H9 (cell line): ENCODE measurements at places on chromosomes 1 and 21.

DNA sequence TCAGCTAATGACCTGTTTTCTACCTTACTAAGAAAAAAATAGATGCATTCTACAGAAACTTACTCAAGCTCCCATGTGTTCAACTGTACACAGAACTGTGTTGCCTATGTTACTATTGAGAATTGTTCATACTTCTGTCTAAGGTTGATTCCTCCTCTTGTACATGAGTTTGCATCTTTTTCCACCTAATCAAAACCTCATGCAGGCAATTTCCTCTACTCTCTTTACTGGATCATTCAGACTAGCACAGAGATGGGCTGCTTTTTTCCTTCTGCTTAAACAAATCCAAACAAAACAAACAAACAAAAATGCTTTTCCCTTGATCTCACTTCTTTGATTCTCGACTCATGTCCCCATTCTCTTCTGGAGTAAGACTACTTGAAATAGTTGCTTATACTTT is 58.8 kb upstream of the PTGFR start:
- DNase-seq, result no peak

GRCh38 chr1:198700396-198700795 is 61.6 kb downstream of the PTPRC start:
- no peak for DNase-seq

DNA sequence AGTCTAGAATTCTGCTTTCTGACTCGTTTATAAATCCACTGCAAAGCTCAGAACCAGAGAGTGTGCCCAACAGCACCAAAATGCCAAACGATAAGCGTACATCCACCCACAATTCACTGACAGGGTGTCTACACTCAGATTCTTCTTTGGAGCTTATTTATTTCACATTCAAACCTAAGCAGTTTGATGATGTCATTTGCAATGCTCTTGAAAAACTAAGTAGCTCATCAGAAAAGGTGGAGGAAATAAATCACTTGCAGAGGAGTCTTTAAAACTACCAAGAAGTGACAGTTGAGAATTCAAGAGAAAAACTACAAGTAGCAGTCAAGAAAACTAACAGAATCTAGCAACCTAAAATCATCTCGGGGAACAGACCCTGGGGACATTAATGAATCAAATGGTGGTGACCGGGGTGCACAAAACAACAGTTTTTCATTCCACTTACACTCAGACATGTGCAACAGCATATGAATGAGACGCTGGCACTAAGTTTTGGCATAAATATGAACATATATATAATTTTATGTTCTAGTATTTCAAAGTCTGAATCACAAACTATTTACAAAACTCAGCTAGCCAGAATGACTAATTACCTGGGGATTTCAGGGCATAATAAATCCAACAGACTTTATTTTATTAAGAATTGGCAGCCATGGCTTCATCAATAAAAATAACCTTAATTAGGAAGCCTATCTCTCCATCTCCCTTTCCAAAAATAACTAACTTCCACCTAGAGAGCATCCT is 119.4 kb downstream of the SIPA1L2 start:
- no peak for DNase-seq

- DNase-seq, result no peak
These were observed 479.0 kb downstream of the DISC1 start for GRCh38 chr1:232105561-232105960.

DNA sequence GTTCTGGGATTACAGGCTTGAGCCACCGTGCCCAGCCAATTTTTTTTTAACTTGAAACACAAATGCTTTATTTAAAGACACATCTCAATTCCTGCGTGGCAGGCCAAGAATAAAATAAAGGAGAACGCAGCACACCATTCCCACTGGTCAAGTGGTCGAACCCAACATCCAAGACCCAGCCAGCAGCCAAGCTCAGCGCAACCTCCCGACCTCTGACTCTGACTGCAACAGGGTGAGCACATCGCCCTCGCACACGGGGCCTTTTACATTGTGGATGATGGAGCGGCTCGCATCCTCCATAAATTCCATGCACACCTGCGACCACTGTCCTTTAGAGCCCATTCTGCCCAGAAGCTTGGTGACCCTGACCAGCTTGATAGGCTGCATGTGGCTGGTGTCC is 5.5 kb upstream of the GUK1 start:
- no peak for DNase-seq

DNA sequence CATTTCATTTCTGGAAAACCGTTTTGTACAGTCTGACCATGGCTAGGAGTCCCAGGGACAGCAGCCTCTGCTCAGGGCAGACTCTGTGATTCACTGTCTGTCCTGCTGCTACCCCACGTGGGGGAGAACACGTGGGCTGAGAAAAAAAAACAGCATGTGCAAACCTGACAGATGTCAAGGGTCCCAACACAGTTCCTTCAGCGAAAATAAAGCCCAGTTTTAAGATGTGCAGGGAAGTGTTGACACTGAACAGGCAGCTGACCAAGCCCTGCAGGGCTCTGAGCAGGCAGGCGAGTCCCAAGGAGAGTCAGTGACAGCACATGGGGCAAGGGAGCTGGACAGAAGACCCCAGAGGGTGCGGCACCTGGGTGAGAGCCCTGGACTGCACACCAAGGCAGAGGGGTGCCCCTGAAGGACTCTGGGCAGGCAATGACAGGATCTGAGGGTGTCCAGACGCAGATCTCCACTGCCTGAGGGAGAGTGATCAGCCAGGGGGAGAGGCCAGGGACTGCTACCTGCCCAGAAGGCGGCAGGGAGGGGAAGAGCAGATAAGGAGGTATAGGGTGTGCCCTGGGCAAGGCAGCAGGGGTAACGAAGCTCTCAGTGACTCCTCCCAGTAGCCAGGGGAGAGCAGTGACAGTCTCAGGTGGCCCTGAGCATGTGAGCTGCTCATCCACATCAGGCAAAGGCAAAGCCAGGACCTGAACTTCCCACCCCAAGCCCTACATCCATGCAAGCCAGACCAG is 5.1 kb upstream of the SPATC1L start:
- DNase-seq, result peak; percentile 26

GRCh38 chr1:85818371-85818770 is 110.1 kb upstream of the ZNHIT6 start:
- no peak for DNase-seq

DNA sequence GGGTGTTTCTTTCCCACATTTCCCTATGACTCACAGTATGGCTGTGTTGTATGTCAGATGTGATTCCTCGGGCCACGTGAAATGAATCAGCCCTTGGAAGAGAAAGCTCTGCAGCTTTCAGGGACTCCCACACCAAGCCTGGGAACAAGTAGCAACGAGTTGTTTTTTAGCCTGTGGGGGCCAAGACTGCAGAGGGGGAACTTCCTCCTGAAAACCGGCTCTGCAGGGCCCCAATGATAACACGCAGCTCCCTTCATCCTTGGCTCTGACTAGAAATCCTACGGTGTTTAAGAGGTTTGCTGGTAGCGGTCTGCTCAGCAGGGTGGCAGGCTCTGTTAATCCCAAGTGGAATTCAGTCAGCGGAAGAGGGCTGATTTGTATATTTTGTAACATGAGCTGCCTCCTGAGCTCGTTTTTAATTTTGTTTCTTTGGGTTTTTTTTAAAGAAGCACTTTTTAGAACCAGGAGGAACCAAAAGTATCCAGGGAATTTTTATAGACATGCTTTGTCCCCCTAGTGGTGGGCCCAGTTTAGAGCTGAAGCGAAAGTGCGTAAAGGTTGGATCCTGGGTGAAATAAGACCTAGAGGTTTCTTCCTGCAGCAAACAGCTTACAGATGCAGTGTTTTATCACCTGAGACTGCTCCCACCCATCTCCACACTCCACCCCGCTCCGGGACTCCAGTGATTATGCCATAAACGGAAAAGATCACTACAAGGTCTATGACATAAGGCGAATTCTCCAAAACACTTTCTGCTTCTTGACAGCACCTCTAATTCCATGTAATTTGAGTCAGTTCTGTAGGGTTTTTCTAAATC is 48.8 kb downstream of the LAMC2 start:
- DNase-seq, result peak; percentile 70

DNA sequence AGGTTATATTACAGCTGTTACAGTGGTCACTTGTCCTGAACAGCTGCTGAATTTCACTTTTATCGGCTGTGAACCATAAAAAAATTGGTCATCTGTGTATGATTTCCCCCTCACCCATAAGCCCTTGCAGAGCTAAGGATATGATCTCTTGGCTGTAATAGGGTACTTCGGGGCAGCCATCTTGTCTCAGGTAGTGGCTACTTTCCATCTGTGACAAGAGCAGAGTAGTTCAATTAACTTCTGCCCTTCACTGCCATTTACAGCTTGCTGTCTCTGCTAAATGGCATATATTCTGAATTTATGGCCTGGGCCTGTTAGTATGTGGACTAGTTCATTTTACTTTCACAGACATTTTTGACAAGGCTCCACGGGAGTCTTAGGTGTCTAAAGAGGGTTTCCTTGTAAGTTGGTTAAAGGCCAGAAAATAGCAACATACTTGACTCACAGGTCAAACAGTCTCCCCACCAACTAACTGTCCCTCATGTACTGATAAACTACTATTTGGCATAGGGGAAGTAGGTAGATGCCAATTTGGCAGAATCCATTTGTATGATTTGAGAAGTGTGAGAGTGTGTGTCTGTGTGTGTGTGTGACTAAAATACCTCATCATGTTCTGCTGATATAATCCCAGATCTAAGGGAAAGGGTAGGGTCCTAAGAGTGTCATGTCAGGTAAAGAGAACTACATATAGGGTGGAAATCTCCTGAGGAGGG is 151.6 kb downstream of the KCTD3 start:
- DNase-seq, result no peak

- no peak for DNase-seq
These were observed 6.3 kb upstream of the KYAT3 start for GRCh38 chr1:88998716-88999115.

DNA sequence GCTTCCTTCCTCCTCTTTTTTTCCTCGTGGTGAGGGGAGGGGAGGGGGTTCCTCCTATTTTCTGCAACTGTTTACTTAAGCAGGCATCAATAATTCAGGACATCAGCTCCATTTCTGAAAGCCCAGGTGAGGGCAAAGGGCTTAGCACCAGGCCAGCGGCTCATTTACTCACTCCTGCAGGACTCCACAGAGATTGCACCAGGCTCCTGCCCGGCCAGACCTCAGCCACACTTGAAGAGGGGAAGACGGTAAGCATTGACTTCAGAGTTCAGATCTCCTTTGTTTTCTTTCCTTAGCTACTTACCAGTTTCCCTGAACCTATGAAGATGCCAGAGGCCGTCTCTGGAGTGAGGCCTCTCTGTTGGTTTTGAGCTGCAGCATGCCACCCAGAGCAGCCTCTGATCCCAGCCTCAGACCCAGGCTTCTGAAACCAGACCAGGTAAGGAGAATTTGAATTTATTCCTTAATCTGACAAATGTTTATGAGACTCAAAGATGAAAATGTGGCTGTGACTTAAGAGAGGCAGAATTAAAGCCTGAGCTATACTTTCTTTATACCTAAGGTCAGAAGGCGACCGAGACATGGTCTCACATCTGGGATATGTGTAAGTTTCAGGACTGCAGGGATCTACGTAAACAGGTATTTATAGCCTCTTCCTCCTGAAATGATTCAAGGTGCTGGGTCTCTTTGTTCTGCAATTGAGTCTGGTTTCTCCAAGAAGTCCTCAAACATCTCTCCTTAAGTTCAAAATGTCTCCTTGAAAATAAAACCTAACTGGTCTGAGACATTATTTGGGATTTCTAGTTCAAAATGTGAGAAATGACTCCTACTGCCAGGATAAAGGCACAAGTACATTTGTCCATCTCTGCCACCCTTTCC is 272.5 kb upstream of the RUNX1 start:
- DNase-seq, result no peak

- DNase-seq, result no peak
These were observed 138.2 kb downstream of the USH2A start for GRCh38 chr1:216285052-216285451.

DNA sequence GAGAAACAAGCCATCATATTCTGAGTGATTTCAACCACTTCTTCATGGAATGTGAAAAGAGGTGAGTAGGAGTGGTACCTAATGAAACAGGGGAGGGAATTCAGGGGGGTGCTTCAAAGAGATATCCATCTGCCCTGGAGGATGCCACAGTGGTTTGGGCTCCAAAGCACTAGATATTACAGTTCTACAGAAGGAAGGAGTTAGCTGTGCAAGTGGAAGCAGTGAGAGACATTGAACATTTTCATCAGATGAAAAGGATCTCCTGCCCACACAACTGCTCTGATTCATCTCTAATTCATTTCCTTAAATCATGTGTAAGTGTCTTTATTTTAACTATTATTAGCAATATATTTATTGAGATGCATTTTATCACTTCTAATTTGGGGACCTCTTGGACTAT is 2.8 kb upstream of the RGS5 start:
- no peak for DNase-seq
